ENCODE measurements at places on chromosomes 2 and 18.
A peak's percentile ranks its signal among the peaks of the same experiment; 100 is the strongest.

DNA sequence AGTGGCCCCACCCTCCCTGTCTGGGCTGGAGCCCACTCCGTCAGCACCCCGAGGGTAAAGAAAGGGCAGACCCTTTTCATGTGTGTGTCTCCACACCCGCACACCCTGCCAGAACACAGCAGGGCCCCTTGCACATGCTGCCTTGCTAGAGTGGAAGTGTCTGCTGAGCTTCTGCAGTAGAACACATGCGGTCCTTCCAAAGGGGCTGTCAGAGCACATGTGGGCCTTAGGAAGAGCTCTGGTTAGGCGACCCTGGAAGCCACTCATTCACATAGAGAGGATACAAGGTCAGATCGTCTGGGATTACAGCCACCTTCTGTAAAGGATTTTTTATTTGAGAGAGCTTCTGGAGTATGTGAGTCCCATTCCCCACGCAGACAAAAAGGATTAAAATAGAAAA lies 613.2 kb upstream of the RAB6C start:
- no peak for DNase-seq

DNA sequence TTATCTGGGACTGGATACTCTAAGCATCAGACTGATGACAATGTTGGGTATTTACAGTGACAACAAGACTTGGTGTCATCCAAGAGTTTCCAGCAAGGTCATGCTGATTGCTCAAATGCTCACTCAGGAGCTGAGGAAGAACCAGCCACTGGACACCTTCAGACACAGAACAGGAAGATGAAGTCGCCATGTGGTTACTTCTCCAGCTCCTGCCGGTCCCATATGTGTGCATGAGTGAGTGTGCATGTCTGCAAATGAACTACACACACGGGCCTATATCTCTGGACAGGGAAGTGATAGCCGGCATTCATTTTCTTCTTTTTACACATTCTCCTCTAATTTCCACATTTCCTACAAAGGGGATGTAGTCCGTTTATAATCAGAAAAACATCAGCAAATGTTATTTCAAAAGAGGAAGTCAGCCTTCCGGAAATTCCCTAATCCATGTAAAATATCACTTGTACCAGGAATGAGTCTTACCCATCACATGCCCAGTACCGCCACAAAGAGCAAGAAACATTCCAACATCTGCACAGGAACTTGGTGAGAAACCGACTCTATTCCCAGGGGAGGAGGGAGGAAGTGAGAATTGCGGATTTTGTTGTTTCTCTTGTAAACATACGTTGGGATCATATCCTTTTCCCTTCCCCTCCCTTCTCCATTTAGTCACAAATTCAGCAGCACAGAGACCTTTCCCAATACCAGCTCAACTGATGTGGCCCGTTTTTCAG lies 10.8 kb downstream of the RFX8 start:
- DNase-seq, result no peak

DNA sequence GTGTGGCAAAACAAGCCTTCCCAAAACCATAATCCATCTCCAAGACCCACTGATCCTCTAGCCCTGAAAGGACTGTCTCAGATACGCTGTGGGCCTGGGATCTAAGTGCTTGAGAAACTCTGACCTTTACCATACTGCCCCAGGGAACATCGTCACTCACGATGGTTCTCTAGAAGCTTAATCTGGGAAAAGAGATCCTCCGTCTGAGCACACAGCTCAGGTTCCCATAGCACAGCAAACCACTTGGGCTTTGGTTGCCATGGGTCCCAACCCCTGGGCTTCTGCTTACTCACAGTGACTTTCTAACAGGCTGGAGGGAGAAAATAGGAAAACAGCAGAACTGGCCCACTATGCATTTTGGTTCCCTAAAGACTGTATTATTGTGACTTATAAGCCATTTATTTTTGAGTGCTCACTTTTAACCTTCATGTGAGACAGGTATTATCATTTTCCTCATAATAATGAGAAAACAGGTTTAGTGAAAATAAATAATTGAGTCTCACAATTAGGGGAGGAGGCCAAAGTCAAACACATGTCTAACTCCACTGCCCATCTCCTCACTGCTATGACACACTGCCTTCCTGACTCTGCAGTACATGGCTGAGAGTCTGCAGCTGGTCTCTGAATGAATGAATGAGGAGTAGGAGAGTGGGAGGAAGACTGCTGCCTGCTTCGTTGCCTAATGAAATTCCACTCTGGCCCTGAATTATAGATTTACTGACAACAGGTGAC lies 46.7 kb downstream of the REEP1 start:
- peak; percentile 4 for DNase-seq

GRCh38 chr2:210189452-210190138 lies 18.4 kb upstream of the KANSL1L start:
- no peak for DNase-seq

DNA sequence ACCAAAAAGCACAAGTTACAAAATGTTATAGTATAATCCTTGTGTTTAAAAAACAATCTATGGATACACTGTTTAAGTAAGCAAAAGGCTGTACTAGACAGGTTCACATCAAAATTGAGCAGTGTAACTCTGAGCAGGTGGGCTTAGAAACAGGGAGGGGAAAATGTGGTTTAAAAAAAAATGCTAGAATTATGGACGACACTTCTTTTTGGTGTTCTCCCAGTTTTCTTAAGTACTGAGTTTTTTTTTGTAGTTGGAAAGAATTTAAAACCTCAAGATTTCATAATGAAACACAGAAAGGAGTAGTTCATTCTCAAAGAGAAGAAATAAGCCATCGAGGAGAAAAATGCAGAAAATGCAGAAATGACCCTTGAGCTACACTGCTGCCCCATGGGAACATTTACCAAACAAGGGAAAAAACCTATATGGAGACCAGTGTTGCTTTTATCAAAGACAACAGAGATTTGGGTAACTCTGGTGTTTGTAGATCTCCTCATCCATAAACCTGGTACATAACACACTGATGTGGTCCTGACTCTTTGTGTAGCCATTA lies 100.7 kb downstream of the MYO5B start:
- no peak for DNase-seq

GRCh38 chr2:190837420-190837819 lies 43.2 kb upstream of the GLS start:
- no peak for DNase-seq

GRCh38 chr18:58615140-58616132 lies 13.5 kb downstream of the ALPK2 start:
- DNase-seq, result no peak

DNA sequence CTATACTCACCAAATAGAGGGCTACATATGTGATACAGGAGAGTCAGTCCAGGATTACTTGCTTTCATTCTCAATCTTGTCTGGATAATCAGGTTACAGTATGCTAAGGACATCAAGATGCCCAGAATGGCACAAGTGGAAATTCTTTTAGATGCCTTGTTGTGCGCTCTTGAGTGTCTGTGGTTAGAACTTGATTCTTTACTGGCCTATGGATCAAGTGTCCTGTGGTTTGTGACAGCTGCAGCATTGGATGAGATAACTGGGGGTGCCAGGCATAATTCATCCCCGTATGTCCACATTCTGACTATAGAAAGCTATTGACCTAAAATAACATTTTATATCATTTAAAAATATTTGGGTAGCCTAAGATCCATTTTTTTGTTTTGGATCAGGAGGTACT lies 40.1 kb downstream of the CDC42EP3 start:
- peak; percentile 39 for DNase-seq

GRCh38 chr2:241546771-241547498 lies 11.6 kb upstream of the BOK start:
- DNase-seq, result no peak

GRCh38 chr2:2769481-2770431 lies 438.7 kb upstream of the MYT1L start:
- DNase-seq, result no peak

DNA sequence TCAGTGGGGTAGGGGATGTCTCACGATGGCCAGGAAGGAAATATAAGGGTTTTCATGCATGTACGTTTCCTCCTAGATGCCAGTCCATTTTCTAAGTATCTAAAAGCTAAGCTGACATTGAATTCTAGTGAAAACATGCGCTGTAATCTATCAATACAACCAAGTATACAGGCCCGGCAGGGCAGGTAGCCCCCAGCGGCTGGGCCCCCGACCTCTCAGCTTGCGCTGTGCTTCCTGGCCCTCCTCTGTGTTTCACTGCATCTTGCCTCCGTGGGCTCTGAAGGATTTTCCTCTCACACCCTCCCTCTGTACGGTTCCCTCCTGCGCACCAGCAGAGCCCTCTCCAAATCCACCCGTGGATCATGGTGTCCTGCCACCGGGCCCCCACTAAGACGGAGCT lies 524.8 kb downstream of the ZNF516 start:
- no peak for DNase-seq
